AG08395 (cell line): ENCODE measurements at places on chromosomes 3 and 15.

GRCh38 chr3:62818347-62818746 lies 56.9 kb downstream of the CADPS start:
- no peak for DNase-seq

DNA sequence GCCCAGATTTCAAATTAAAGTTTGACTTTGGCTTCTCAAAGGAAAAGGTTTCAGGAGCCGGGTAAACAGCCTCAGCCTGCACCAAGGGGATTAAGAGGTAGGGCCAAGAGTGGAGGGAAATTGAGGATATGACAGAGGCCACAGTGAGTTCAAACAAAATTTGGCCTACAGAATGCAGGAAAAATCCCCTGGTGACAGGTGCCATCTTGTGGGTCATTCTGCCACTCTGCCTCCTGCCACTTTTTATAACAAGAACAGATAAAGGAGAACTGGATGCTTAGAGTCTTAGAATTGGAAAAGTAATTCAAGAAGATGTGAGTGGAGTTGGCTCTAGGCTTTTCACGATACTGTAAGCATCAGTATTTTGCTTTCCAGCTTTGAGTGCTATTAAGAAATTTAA lies 253.2 kb downstream of the NR2F2 start:
- DNase-seq: no peak

DNA sequence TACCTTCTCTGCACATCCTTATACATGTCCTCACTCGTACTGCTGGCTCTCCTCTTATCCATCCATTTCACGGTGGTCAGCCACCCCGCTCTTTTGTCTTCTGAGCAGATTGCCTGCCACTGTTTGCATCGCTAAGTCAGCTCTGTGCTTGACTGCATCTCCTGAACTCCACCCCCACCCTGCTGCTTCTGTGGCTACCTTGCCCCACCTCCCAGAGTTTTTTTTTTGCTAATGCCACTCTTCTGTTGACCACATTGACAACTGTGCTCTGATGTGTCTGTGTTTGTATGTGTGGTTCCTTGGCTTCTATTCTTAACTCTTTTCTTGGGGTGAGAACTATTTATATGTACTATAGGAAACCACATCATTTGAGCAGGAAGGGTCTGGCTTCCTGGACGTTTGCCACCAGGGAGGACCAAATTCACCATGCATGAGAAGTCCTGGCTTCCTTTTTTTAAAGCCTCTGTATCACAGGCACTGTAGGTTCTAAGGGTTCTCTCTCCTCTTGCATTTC lies 12.8 kb upstream of the MTMR10 start:
- no peak for DNase-seq

- DNase-seq: no peak
Measured at GRCh38 chr3:184580376-184580775, 18.8 kb downstream of the EPHB3 start.

DNA sequence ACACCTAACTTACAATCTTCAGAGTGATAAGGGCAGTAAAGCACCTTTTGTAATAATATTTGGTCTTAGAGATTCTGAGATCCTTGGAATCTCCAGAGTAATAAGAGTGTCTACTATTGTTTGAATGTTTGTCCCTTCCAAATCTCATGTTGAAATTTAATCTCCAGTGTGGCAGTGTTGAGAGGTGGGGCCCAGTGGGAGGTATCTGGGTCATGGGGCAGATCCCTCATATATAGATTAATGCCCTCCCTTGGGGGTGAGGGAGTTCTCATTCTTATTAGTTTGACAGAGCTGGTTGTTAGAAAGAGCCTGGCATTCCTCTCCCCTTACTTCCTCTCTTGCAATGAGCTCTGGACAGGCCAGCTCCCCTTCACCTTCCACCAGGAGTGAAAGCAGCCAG lies 16.0 kb downstream of the DZIP1L start:
- DNase-seq: no peak

DNA sequence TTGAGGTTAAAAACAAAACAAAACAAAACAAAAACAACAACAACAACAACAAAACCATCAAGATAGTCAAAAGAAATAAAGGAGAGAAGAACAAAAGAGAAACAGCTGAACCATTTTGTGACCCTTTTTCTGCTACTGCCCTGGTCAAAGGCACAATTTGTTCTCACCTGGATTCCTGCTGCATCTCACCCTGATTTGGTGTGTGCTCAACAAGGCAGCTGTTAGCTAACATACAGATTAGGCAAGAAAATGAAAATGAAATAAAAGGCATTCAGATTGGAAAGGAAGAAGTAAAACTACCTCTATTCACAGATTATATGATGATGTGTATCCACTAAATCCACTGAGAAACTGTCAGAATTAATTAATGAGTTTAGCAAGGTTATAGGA lies 28.7 kb upstream of the XIRP1 start:
- DNase-seq: no peak

GRCh38 chr3:158808697-158809096 lies 6.8 kb downstream of the MFSD1 start:
- peak; percentile 68 for DNase-seq

GRCh38 chr3:23880703-23881339 lies 36.0 kb downstream of the NKIRAS1 start:
- DNase-seq: no peak

GRCh38 chr3:38325256-38325655 lies 21.3 kb upstream of the XYLB start:
- no peak for DNase-seq

- peak; percentile 77 for DNase-seq
Measured at GRCh38 chr3:45988804-45989203, 6.8 kb downstream of the FYCO1 start.

DNA sequence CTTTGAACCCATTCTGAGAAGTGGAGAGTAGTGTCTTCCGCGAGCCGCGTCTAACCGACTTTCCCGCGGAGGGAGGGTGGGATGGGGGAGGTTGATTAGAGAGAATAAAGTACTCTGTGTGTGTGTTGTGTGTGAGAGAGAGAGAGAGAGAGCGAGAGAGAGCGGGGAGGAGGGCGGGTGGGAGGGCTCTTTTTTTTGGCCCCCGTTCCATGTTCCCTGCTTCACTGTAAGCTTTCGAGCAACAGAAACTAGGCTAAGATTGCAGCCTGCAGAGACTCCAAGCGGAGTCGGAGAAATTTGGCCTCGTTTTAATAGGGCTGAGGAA lies 1.6 kb upstream of the MEIS2 start:
- DNase-seq: peak; percentile 32

- DNase-seq: peak; percentile 81
Measured at GRCh38 chr3:45210308-45211041, 15.6 kb downstream of the TMEM158 start.

- no peak for DNase-seq
Measured at GRCh38 chr3:30708472-30708871, 102.1 kb downstream of the TGFBR2 start.

- no peak for DNase-seq
Measured at GRCh38 chr3:28173836-28174235, 67.6 kb upstream of the CMC1 start.

DNA sequence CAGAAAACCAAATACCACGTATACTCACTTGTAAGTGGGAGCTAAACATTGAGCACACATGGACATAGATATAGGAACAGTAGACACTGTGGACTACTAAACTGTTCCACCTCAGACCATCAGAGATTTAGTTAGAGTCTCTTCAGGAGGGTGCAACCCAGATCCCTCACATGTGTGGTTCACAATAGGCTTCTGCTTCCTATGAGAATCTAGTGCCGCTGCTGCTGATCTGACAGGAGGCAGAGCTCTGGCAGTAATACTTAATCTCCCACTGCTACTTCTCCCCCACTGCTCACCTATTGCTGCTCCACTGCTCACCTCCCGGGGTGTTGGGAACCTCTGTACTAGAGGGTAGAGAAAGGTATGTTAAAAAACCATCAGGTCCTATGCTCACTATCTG lies 533.3 kb downstream of the NSUN3 start:
- DNase-seq: no peak

- no peak for DNase-seq
Measured at GRCh38 chr3:64685331-64685799, 2.4 kb downstream of the ADAMTS9 start.

DNA sequence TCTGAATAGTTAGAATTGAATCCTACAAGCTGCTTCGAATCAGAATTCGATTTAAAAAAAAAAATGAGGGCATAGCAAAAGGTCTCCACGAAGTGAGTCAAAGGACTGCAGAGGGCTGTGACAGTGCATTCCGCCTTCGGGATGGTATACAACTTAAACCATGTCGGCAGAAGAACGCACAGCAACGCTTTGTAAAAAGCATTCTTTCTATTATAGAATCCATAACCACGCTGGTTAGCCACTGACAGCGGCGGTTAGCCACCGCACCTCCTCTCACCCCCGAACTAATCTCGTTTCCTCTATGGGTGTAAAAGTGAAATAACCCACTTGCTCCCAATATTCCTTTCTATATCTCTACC lies 664 bp upstream of the PIK3CA start:
- no peak for DNase-seq

- no peak for DNase-seq
Measured at GRCh38 chr15:89830639-89831038, 16.0 kb upstream of the ANPEP start.

DNA sequence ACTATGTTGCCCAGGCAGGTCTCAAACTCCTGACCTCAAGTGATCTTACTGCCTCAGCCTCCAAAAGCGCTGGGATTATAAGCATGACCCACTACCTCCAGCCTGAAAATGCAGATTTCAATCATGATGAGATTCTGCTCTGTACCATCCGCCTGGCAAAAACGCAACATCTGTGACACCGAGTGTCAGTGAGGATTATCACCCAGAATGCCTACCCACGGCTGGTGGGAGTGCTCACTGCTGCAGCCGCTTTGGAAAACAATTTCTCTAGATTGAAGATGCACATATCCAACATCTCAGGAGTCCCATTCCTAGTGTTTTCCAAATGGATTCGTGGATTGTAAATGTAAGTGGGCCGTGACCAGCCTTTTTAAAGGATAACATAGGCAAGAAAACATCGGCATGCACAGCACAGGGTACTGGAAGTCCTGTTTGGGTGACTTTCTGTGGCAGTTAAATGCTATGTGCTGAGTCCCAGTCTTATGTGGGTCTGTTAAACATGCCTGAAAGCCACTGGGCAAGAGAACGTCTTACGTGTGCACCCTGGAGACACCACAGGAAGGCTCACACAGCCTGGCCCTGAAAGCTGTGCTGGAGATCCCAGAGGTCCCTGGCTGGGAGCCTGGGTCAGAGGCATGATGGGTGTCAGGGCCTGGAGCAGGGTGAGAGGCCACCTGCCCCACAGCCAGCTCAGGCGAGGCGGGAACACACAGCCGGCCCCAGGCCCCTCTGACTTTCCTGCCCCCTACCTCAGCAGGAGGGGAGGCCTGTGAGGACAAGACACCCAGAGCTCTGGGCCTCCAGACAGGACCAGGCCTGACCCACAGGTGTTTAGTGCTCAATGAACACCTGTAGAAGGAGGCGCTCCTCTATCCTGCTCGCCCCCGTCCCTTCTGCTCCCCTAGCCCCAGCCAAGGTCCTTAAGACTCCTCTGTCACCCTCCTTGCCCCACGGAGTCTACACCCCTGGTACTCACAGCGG lies 918 bp downstream of the PRSS50 start:
- no peak for DNase-seq

- DNase-seq: no peak
Measured at GRCh38 chr15:74253211-74253921, 17.2 kb downstream of the CCDC33 start.

DNA sequence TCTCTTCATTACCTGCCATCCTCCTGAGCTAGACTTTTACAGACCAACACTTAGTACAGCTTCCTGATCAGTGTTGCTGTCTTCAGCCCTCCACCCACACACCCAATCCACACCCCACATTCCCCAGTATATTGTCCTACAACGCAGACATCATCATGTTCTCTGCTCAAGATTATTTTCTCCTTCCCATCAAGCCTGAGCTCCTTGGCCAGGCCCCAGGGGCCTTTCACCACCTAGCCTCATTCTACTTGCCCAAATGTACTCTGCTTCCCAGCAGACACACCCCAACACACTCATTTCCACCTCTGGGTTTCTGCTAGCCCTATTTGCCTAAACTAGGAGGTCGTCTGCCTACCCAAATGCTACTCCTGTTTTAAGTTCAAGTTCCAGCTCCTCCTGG lies 37.0 kb downstream of the DAPK2 start:
- no peak for DNase-seq

DNA sequence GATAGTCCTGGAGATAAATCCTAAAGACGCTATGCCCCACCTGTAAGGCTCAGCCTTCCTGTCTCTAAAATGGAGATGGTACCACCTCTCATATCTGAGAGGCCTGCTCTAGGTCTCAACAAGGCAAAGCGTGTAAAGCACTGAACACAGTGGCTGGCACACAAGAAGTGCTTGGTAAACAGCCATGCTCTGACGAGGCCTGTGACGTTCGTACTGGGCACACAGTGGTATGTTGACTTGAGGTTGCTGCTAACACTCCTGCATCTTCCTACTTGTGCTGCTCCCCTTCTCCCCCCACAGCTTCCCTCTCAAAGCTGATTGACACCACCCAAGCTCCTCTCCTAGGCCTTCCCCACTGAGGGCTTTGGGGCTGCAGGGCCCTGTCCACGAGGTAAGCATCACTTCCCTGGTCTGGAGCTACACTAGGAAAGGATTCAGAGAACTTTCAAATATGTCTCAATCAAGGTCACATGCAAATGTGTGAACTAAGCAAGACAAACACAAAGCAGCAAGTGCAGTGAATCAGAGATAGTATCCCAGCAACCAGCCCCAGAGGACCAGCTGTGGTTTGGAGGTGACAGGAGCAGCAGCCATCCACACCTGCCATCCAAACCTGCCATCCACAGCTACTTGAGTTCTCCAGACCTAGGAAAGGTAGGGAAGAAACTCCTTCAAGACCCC lies 177.5 kb downstream of the STT3B start:
- no peak for DNase-seq

DNA sequence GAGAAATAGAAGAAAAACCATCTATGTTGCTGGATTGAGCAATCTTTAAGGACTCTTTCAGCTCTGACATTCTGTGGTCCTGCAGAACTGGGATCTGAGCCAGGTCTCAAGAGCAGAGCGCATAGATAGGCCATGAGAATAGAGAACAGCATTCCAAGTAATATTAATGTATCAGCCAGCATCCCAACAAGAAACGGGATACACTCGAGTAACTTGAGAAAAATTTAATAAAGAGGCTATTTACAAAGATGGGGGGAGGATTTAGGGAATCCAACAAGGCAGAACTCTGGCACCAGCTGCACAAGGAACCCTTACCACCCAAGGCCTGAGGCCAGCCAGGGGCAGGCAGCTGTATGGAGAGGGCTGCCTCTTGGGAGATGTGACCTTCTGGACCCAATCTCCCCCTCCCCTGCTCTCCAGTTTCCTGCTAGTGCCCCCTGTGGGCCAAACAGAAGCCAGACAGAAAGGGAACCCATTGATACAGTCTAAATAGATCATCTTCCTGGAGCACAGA lies 8.2 kb downstream of the TMOD2 start:
- DNase-seq: peak; percentile 86

GRCh38 chr15:58805095-58805494 lies 34.0 kb downstream of the MINDY2 start:
- no peak for DNase-seq

DNA sequence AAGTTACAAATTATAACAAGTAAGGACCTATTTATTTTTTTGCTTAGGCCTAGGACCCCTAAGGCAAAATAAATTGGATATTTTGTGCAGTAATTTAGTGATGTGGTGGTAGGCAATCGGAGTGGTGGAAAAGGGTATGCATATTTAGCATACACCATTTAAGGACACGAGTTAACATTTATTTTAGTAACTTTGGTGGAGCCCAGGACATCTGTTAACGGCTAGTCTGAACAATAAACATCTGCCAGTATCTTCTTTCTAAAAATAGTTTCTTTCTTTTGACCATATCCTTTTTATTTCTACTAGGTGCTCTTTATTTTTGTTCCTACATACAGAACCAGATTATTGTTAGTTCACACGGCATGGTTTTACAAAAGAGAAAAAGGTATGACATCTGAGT lies 326.3 kb downstream of the CHL1 start:
- no peak for DNase-seq
